Endothelial cell (in vitro differentiated cells): ENCODE measurements at places on chromosomes 13 and 19.

DNA sequence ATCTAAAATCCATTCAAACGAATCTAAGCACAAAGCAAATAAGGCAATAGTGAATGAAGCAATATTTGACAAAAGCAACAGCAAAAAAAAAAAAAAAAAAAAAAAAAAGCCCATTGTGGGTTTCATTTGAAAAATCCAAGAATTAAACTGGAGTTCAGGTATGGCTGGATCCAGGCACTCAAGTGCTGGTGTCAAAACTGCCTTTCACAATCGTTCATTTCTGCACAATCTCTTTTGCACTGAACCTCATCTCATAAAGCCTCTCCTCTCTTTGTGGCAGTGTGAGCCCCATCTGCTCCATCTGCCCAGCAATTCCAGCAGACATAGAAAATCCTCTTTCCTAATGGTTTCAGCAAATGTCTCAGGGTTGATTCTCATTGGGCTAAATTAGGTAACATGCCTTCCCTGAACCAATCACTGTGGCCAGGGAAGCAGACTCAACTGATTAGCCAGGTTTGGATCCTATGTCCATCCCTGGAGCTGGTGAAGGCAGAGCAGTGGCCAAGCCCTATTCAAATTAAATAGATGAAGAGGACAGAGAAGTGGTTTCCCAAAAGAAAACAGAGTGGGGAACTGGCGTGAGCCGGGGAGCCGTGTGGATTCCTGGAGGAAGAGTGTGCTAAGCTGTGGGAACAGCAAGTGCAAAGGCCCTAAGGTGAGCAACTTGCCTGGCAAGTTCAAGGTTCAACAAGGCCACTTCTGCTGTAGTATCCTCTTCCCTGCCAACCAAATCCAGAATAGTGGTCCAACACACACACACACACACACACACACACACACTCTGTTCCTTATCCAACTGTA lies 1.2 kb upstream of the HIF3A start:
- DNase-seq: no peak

- DNase-seq: no peak
Observed at GRCh38 chr19:6274756-6275155, 5.0 kb downstream of the MLLT1 start.

DNA sequence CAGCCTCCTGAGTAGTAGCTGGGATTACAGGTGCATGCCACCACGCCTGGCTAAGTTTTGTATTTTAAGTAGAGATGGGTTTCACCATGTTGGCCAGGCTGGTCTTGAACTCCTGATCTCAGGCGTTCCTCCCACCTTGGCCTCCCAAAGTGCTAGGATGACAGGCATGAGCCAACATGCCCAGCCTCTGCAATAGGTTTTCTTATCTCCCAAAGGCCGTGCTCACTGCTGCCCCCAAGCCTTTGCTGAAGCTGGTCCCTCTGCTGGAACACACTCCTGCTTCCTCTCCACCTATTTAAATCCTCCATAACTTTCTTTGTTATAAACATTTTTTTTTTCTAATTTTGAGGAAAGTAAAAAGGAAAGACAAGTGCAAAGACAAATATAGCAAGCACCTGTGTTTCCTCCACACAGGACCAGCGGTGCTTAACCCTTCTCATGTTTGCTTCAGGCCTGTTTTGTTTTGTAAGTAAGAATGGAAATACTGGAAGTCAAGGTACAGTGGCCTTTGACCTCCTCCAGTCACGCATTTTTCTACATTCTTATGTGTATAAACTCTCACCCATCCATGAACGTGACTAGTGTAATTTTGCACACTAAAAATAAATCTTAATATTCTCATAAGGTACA lies 14.5 kb upstream of the TNFAIP8L1 start:
- DNase-seq: no peak

DNA sequence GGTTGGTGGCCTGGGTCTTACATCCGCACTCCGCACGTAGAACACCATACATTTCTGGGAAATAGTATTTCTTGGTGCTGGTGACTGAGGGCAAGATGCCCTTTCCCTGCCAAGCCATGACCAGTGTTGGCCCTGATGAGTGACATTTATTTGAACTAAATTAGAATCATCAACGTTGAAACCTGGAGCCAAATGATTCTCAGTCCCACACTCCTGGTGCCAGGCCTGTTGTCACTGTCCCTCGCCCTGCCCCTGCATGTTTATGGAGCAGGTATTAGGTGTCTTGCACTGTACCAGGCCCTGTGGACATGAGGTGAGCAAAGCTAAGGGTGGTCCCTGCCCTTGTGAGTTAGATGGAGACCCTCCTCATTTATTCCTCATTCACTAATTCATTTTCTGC lies 5.8 kb downstream of the CHST8 start:
- DNase-seq: no peak

GRCh38 chr19:34692549-34692948 lies 15.1 kb downstream of the ZNF302 start:
- DNase-seq: no peak

DNA sequence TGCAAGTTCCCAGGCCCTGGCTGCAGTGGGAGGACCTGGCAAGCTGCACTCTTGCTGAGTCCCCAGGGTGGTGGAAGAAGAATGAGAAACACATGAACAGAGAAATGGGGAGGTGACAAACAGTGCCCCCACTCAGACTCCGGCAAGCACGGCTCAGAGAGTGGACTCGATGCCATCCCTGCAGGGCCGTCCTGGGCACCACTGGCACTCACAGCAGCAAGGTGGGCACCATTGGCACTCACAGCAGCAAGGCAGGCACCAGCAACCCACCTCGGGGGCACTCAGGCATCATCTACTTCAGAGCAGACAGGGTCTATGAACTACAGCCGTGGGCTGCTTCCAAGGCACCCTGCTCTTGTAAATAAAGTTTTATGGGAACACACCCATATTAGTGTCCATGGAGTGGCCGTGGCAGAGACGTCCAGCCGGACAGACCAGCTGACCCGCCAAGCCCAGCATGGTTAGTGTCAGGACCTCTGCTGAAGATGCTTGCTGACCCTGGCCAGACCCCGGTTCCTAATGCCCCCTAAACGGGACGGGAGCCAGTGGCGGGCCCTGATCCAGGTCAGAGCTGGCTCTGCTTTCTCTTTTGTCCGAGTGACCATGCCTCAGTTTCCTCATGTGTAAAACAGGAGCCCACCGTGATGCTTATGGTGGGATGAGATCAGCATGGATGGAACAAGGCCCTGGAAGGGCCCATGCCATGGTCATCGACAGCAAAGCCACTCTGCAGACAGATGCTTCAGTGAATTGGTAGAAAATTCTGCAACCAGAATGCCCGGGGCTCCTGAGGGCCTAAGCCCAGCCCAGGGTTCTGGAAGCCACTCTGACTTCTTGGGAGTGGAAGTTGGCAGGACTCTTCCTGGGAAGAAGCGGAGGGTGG lies 2.1 kb upstream of the F10 start:
- DNase-seq: no peak

- DNase-seq: no peak
Observed at GRCh38 chr19:30665449-30665848, 293.3 kb downstream of the ZNF536 start.
